ENCODE measurements at places on chromosomes 5 and 9.

DNA sequence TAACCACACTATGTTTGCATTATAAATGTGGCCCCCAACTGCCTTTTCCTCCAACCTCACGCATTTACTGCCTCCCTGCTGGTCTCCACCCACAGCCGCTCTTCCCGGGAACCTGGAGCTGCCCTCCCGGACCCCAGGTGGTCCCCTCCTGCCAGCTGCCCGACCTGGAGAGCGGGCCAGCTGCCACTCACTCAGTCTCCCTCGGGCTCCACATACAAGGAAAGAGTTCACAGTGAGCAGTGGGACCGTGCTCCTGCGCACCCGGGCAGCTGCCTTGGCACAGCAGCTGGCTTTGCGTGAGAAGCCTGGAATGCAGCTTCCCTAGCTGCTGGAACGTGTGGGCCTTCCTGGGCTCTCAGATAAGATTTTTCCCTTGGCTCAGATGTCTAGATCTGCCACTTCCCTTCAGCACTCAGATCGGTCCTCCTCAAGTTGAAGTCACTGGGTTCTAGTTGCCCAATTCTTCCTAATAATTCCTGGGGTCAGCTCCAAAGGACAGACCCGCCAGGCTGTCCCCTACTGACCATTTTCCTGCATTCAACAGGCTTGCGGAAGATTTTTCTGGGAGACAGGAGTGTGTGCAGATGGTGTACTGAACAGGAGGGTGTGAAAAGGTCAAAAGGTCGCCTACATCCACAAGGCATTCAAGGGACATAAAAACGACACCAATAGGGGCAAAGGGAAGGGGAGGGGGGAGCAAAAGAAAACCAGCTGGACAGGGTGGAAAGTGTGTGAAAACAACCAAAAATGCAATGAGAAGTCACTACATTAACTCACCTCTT lies 69.1 kb downstream of the MYO10 start:
- no peak for DNase-seq

GRCh38 chr5:31033295-31033694 lies 160.2 kb upstream of the CDH6 start:
- DNase-seq: peak; percentile 68

- DNase-seq: no peak
These were observed 7.4 kb downstream of the TLX3 start for GRCh38 chr5:171316258-171317121.

GRCh38 chr5:55988979-55989638 lies 5.7 kb downstream of the IL6ST start:
- no peak for DNase-seq

DNA sequence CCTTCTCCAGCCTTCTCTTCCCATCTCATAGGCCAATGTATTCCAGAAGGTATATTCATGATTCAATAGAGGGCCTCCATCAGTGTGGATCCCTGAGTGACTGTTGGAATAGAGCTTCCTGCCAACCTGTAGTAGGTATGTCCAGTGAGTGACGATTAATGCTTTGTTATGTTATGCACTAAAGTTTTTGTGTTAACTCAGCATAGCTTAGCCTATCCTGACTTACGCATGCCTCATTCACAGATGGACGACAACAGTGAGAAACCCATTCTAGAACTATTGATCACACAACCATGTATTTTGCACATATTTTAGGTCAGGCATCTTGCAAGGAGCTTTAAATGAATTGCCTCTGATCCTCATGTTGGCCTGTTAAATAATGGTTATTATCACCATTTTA lies 225.5 kb upstream of the TRIM32 start:
- no peak for DNase-seq

DNA sequence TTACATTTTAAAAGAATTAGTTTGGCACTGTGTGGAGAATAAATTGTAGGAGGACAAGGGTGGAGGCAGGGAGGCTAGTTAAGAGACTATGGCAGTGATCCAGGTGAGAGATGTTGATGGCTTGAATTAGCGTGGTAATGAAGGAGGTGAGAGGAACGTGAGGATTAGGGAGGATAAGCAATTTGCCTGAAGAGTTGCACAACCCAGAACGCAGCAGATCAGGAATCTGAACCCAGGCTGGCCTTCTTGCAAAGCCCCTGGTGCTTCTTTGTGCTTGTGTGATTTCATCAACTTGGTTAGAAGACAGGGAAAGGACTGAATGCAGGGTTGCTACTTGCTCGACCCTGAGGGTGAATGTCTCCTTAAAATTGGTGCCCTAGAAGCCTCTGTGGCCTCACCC lies 6.9 kb upstream of the SCAMP1 start:
- no peak for DNase-seq

GRCh38 chr5:9861666-9862256 lies 231.6 kb upstream of the TAS2R1 start:
- peak; percentile 52 for DNase-seq

DNA sequence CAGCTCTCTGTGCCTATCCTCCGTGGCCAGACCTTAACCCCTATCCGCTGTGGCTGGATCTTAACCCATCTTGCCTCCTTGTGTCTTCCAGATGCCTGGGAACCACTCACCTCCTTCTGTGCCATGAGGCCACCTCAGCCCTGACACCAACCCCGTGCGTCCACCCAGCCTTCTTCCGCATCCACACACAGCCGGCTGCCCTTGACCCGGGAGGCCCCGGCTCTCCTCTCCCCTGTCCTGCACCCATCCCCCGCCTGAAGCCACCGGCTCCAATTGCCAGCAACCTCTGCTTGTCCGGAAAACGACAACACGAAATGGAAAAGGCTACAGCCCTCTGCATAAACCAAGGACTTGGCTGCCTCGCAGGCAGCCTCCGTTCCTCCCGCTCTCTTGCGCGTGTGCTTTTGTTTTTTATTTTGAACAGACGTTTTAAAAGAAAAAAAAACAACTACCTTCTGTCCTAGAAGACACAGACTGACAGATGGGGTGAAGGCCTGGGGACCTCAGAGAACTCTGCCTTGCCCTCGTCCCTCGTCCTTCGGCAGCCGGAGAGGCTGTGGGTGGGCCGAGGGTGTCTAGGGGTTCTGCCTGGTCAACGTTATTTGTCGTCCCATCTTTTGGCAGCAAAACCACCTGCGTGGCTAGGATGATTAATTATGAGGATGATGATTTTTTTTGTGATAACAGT lies 32.5 kb upstream of the HMCN2 start:
- no peak for DNase-seq

- DNase-seq: no peak
These were observed 23.8 kb downstream of the IFNA5 start for GRCh38 chr9:21281275-21281674.

- no peak for DNase-seq
These were observed 78.7 kb downstream of the SLC25A46 start for GRCh38 chr5:110817459-110817858.

- no peak for DNase-seq
These were observed 19.2 kb upstream of the KIF2A start for GRCh38 chr5:62286834-62287233.

DNA sequence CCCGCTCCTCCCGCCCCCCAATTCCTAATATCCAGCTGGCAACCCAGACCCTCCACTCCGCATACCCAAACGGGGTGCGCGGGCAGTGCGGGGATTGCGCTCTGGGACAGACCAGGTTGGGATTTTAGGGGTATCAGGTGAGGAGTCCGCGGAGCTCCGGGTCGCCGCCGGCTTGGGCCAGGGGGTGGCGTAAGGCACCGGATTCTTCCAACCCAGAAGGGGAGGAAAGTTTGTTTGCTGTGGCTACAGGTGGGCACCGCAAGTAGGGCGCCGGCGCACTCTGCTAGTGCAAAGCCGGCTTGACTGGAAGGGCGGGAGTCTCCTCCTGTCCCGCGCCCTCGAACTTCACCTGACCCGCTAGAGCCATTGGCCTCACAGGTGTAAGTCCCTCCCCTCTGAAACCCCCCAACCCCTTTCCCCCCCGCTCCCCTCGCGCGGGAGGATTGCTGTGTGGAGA lies 709 bp downstream of the IQGAP2 start:
- no peak for DNase-seq

GRCh38 chr9:87007711-87008366 lies 60.5 kb upstream of the GAS1 start:
- peak; percentile 49 for DNase-seq

- no peak for DNase-seq
These were observed 28.1 kb downstream of the ARHGAP26 start for GRCh38 chr5:142798099-142798770.

- DNase-seq: no peak
These were observed 612.9 kb downstream of the DNAH5 start for GRCh38 chr5:13331585-13331984.

GRCh38 chr5:147559749-147560148 lies 49.9 kb upstream of the DPYSL3 start:
- DNase-seq: no peak

DNA sequence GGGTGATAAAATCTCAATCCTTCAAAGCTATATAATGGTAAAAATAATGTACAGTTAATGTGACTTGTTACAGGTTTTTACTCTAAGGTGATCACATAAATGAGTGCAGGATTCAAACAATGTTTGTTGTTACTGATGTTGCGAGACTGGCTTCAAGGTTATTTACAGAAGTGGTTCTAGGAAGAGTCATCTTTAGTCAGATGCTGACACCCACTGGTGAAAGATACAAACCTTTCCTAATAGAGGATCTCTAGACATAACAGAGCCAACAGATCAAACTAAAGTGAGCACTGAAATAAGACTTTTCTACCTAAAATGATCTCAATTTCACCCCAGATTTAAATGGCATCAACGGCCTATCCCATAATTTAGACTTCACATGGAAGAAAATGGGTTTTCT lies 20.2 kb downstream of the ARSB start:
- no peak for DNase-seq

DNA sequence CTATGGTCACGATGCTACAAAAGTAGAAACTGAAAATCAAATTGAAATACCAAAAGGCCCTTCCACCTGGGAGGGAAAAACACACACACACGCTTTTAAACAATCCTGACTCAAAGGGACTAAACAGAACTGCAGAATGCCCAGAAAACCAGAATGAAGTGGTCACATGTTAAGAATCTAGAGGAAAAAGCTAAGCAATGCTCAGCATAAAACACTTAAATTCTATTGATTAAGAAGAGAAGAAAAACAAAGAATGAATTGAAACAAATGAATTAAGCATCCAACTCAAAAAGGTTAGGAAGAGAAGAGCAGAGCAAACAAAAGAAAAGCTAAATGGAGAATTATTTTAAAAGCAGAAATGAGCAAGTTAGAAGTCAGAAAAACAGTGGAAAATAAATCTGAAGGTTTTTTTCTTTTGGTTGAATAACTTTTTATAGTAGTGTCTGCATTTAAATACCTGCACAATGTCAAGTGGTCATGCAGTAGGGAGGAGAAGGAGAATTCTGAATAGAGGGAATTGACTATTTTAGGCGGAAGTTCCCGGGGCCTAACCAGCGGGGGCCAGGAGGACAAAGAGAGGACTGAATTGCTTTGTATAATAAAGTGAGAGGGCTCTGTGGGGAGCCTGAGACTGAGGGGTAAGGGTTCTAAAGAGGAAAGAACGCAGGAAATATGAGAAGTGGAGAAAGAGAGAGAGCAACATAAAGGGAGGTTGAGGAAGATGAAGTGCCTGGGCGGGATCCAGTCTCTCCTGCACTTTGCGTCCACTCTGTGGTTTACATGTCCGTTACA lies 146.8 kb downstream of the ATPSCKMT start:
- no peak for DNase-seq

GRCh38 chr5:33855396-33855795 lies 36.4 kb downstream of the ADAMTS12 start:
- DNase-seq: no peak

DNA sequence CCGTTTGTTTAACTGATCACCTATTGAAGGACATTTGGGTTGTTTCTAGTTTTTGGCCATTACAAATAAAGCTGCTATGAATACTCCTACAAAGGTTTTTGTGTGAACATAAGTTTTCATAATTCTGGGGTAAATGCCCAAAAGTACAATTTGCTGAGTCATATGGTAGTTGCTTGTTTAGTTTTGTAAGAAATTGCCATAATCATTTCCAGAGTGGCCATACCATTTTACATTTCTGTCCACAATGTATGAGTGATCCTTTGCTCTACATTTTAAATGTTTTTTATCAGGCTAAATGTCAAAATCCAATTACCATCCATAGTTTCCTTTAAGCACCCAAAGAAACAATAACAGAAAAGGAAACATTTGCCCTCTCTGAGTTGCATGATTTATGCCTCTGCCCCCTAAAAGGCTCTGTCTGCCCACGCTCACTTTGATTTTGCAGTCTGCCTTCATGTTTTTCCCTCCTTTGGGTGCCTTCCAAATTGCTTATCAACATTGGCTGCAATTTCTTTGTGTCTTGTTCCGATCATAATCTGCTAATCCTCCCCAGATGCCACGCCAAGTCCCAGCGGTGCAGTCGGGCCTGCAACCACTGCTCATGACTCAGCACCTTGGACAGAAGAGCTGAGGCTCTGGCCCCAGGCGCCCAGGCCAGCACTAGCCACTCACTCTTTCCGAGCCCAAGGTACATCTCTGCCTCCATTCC lies 339.2 kb downstream of the PIK3R1 start:
- peak; percentile 92 for DNase-seq

- DNase-seq: peak; percentile 56
These were observed 23.5 kb downstream of the GRAMD2B start for GRCh38 chr5:126446498-126447224.

GRCh38 chr9:12882430-12882829 lies 107.6 kb downstream of the LURAP1L start:
- DNase-seq: peak; percentile 87

DNA sequence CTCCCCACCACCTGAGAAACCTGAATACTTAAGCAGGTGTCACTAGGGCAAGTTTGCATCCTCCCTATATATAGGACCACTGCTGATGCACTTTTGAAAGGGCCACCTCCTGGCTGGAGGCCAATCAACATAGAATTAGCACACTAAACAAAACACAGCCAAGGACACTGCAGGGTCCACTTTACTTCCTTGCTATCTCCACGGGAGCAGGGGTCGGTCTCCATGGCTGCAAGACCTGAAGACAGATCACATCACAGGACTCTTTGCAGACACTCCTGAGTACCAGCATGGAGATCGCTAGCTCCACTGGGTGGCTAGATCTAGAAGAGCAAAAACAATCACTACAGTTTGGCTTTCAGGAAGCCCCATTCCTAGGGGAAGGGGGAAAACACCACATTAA lies 72.3 kb downstream of the C9orf153 start:
- DNase-seq: no peak

GRCh38 chr5:35066260-35066795 lies 18.6 kb upstream of the AGXT2 start:
- no peak for DNase-seq
